Activated T-cell treated with anti-CD3 and anti-CD28 coated beads, Interleukin-2, amount 50 U/mL, for 72 hours (primary cell): ENCODE measurements at places on chromosomes 5 and 9. TPM values are rescaled to one million over a fixed set of nuclear protein-coding genes. Genes with fewer than 3 reads are reported as not detected.

- DNase-seq = no peak
Measured at GRCh38 chr5:172913117-172913850, 45.9 kb upstream of the RPL26L1 start.

The TXN gene
- 295 TPM for total RNA-seq

The MARVELD2 gene
- 0.74 TPM for total RNA-seq

DNA sequence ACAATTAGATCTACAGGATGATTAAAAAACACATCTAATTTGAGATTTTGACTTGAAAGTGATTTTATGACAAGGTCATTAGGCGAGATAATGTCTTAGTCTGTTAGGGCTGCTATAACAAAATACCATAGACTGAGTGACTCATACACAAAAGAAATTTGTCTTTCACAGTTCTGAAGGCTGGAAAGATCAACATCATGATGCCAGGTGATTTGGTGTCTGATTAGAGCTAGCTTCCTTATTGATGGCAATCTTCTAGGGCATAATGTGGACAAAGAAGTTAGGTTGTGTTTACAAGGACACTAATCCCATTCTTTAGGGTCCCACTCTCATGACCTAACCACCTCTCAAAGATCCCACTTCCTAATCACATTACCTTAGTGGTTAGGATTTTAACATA, 256.7 kb downstream of the TUSC1 start:
- DNase-seq = no peak
